ENCODE measurements at places on chromosomes 13 and 19.

DNA sequence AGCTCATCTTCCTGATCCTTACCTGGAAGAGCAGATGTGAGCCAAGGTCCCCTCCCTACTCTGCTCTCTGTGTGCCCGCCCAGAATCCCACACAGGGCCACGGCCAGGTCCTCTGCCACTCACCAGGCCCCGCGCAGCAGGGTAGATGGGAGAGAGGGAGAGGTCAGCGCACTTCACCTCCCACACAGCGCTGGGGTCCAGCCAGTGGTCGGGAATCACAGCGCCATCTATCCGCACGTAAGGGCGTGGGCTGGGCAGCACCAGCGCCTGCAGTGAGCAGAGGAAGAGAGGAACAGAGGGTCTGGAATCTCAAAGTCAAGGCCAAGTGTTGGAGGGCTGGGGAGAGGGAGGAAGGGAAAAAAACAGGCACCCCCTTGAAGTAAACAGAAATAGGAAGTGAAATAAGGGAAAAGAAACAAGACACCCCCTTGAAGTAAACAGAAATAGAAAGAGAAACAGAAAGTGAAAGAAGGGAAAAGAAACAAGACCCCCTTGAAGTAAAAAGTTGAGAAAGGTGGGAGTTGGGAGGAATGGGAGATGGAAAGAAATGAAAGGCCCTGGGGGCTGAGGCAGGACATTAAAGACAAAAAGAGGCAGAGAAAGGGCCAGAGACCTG lies 7.0 kb upstream of the PLA2G4C start:
- no peak for DNase-seq

DNA sequence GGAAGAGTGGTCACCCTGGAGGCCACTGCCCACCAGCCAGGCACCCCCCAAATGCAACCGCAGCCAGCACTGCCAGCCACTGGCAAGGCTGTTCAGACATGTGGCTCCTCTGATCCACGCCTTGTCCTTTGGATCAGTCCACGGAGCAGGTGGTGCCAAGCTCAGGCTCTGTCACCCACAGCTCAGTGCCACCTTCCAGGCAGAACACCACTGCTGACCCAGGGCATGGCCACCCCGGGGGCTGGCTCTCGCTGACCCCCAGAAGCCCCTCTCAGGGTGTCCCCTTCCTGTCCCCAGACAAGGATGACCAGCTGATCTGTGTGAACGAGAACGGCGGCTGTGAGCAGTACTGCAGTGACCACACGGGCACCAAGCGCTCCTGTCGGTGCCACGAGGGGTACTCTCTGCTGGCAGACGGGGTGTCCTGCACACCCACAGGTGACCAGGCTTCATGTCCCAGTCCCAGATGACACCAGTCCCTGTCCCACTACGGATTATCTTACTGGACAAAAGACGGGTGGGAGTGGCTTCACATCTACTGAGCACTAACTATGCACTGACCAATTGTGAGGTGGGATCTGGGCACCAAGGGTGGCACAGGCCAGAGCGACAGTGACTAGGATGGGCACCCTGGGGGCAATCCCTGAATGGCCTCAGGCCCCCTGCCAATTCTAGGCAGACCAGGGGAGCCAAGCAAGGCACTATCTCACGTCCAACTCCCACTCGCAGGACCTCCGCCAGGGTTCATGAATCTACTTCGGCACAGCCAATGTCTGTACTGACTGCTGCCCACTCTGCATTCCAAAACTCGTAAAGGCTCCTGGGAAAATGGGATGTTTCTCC lies 7.0 kb upstream of the F10 start:
- DNase-seq = no peak

DNA sequence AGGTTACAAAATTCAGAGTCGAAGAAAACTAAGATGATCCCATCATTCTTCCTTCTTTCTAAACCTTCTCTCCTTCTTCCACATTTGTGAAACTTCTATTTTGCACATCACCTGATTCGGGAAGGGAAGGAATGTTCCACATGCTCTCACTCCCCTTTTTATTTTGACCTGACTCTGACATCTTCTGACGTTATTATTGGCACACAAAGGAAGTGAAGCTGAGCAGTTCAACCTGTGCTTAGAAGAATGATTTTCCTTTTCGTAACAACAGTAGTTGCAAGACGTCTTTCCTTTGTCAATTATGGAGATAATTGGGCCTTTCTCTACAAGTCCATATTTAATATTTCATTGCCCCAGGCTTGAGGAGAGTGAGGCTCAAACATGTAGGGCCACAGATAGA lies 18.0 kb downstream of the FAM124A start:
- DNase-seq = no peak

GRCh38 chr13:65028101-65028500 lies 2202.0 kb downstream of the PCDH9 start:
- no peak for DNase-seq

DNA sequence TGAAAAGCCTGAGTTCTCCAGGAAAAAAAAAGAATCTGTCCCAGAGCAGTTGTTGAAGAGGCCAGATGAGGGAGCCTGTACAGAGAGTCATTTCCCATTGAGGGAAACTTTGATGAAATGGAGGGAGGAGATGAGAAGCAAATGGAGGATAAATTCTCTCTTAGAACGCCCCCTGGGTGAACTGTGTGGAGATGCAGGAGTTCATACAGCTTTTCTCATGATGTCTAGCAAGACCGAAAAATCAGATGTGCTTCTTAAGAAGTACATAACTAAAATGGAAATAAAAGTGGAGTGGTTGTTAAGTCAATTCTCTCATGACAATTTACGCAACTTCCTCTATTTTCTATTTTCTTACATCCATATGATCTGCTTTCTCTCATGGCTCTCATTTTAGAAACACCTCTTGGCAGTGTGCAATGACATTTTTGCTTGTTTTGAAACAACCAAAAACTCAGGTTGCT lies 1263.1 kb downstream of the PCDH9 start:
- no peak for DNase-seq

GRCh38 chr13:28306325-28306724 lies 168.0 kb downstream of the PAN3 start:
- no peak for DNase-seq

GRCh38 chr13:106340249-106340648 lies 195.2 kb downstream of the EFNB2 start:
- DNase-seq = no peak

DNA sequence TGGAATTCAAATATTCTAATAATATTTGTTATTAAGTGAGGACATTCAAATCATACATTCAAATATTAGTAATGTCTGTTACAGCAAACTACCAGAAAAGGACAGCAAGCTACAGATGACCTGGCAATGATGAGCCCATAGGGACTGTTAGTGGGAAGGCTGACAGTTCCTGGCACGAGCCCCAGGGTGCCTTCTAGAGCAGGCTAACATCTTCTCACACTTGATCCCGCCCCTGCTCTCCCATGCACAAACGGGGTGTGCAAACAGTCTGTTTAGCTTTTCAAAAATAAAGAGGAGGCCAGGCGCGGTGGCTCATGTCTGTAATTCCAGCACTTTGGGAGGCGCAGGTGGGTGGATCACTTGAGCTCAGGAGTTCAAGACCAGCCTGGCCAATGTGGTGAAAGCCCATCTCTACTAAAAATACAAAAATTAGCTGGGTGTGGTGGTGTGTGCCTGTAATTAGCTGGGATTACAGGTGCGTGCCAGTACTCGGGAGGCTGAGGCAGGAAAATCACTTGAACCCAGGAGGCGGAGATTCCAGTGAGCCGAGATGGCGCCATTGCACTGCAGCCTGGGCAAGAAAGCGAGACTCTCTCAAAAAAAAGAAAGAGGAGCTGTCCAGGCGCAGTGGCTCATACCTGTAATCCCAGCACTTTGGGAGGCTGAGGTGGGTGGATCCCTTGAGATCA lies 9.6 kb upstream of the GARRE1 start:
- no peak for DNase-seq

DNA sequence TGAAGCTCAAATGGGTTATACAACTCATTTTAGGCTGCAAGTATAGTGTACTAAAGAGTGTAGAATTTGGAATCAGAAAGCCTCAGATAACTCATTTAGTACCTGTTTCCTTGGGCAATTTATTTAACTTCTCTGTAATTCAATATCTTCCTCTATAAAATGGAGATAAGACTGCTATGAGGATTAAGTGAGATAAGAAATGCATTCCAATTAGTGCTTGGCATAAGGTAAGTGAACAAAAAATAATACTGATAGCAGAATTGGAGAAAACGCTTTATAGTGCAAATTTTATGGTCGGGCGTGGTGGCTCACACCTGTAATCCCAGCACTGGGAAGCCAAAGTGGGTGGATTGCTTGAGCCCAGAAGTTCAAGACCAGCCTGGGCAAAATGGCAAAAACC lies 25.0 kb downstream of the DACH1 start:
- no peak for DNase-seq

GRCh38 chr19:4362831-4363545 lies 19.6 kb downstream of the MPND start:
- DNase-seq = no peak

- DNase-seq = no peak
Observed at GRCh38 chr19:8135946-8136618, 13.3 kb downstream of the FBN3 start.

All from SIG-M5 (cell line).